ENCODE measurements at places on chromosomes 4 and X.

DNA sequence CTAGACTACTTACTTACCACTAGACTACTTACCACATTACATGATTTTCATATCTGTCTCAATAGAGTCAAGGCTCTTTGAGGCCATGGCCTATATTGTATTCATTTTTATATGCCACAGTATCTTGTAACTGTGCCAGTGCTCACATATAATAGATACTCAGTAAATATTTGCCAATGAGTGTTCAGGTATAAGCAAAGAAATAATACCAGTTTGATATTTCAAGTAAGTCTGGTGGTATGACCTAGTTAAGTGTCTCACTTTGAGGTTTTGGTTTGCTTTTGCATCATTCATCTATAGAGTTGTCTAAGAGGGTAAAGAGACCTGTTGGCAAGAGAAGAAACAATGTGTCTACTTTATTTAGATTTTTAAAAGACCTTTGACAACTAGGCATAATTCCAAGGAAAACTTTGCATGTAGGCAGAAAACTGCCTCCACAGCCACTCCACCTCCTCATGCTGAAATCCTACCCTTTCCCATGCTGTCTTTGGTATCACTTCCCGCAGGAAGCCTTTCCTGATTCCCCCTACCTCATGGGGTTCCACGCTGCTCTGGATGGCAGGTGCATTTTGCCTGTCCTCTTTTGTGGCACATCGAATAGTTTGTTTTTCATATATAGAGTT is 91.3 kb upstream of the KLHL13 start:
- DNase-seq, result no peak

DNA sequence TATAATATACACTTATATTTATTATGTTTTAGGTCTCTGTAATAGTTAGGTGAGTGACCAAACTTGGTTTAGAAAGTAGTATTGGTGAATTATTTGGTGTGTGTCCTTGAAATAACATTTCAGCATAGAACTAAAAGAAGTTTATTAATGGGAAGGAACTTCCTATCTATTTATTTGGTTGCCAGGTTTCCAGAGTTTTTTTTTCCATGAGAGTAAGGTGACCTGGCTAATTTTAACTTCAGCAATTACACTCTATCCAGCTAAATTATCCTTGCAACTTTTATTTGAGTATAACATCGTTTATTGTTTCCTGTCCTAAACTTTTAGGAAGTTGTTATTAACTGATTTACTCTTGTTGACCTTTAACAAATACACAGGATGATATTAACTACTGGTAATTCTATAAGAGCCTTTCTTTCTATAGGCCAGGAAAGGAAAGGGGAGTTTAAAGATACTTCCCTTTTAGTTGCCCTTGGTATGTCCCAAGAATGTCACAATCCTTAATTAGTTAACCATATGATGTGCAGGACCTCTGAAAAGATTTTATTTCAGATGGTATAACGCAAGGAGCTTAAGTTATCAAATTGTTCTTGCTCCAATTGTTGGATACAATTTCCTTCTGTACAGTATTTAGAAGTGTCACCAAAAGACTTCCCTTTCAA is 18.9 kb downstream of the PRDM8 start:
- no peak for DNase-seq

GRCh38 chr4:148311526-148311925 is 130.7 kb downstream of the NR3C2 start:
- DNase-seq, result no peak

- DNase-seq, result no peak
These were observed 18.0 kb downstream of the CRMP1 start for GRCh38 chr4:5874811-5875449.

- DNase-seq, result peak; percentile 75
These were observed at the start of gene HUWE1 for GRCh38 chrX:53686151-53686885. Gene HUWE1, minus strand, starts transcription at chrX:53686719. Its CDS starts 32,612 bp downstream, at chrX:53654107.

- no peak for DNase-seq
These were observed 6.0 kb downstream of the HPSE start for GRCh38 chr4:83328521-83329187.

DNA sequence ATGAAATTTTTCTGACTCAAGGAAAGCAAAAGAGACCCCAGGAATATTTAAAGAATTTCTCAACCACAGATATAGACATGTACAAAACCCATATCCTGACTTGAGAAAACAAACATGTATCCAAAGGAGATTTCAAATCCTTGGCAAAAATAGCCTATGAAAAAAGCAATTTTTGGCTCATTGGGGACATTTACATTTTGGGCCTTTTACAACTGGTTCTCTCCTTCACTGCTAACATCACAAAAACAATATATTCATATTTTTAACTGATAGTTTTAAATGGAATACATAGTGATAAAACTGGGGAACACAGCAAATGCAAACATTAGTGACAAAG is 65.0 kb downstream of the SH3RF1 start:
- no peak for DNase-seq

GRCh38 chr4:76194325-76194724 is 19.3 kb downstream of the SCARB2 start:
- no peak for DNase-seq

DNA sequence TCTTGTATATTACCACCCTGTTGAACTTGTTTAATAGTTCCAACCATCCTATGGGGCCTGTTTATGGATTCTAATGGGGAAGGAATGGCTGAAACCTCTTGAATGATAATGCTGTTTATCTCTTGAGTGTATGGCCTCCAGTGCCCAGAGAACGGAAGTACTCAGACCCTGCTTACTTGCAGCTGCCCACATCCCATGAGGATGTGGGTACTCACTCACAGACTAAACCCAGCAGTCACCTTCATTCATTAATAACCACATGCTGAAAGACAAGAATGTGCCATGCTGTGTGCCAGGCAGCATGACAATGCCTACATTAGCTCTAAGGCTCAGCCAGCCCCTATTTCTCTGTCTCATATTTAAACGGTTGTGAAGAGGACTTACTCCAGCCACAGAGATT is 5.9 kb upstream of the ARMCX5 start:
- no peak for DNase-seq

GRCh38 chrX:40278340-40279090 is 180.8 kb upstream of the BCOR start:
- peak; percentile 8 for DNase-seq

DNA sequence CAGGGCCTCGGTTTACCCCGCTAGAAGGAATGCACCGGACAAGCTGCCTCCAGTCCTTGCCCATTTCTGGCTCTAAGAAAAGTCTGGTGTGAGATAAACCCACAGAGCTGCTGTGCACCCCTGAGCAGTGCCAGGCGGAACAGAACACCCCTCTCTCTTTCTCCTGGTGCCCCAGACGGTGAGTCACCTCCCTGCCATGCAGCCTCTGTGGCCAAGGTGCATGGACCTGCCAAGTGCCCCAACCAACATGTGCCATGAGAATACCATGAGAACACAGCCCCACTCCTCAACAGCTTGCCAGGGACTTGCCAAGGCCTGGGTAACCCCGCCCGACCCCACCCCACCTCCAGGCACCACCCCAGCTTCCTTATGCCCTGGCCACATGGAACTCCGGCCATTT is 47.7 kb upstream of the MAN2B2 start:
- DNase-seq, result no peak

GRCh38 chr4:157246964-157247363 is 26.4 kb downstream of the GRIA2 start:
- DNase-seq, result no peak

GRCh38 chr4:94931626-94932025 is 173.9 kb downstream of the BMPR1B start:
- DNase-seq, result no peak

- DNase-seq, result no peak
These were observed 575.6 kb upstream of the PITX2 start for GRCh38 chr4:111198446-111198845.

- no peak for DNase-seq
These were observed 1.3 kb upstream of the OTUD5 start for GRCh38 chrX:48958635-48959094.

- no peak for DNase-seq
These were observed 718.5 kb downstream of the SMARCA1 start for GRCh38 chrX:128804828-128805227.

GRCh38 chr4:145820407-145820806 is 118.2 kb downstream of the ZNF827 start:
- no peak for DNase-seq

DNA sequence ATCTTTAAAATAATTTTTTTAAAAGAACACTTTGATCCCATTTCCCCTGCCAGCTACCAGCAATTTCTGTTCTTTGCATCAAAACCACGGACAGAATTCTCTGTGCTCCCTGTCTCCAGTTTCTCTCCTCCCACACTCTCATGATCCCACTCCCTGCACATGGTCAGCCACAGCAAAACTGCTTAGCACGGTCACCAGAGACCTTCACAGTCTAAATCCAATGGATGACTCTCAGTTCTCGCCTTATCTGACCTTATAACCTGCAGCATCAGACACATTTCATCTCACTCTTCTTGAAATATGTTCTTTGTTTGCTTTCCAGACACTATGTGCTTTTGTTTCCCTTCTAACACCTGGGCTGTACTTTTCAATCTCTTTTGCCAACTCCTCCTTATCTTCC is 131.5 kb downstream of the NR3C2 start:
- no peak for DNase-seq

GRCh38 chr4:140012688-140013486 is 141.1 kb downstream of the MAML3 start:
- DNase-seq, result peak; percentile 28

DNA sequence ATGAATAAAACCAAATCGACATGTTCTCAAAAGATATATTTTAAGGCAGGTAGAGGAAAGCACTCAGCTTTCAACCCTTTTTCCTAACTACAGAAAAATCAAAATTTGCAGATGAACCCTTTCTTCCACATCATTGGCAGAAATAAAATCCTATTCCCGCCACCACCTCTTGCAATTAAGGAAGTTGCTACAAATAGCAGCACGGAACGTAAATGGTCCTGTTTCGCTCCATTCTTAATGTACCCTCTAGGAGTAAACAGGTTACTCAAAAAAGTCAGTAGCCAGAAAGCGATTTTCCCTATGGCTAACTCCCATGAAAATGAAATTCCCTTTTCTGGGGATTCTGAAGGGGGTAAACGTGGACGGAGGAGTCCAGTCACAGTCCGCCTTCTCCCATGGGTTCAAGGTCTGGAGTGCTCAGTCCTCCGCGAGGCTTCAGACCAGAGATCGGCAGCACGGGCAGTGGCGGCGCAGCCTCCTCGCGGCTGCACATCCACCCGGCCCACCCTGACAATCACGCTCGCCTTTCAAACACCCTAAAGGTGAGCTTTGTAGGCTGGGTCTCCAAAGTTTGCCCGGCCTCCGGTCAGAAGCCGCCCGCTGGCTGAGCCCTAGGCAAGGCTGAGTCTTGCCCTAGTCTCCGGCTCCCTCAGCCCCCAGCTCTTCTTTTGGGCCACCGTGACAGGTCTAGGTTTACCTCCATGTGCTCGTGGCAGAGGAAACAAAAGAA is 1.8 kb downstream of the ATP11C start:
- no peak for DNase-seq

DNA sequence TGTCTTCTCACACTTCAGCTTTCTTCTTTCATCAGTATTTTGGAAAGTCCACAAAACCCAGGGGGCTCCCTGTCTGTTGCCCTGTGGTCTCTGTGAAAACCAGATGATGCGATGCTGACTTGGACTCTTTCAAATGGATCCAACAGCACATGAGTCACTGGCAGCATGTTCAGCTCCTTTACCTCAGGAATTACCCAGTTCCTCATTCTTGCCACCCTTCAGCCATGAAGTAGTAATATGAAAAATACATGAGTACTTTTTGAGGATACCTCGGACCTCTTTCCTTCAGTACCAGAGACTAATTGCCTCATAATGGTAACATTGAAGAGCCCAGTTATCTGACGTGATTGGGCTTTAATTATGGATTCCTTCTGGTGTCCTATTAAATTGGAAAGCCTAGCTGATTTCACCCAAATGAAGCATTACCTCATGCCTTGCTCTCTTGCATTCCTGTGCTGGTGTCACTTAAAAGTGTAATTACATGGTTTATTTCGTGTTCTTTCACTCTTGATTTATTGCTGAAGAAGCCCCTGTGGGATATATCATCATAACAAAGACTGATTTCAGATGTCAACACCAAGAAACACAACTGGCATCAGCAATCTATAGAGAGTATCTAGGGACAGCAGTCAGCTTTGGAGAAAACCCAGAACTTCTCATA is 63.4 kb downstream of the NFKB1 start:
- no peak for DNase-seq

DNA sequence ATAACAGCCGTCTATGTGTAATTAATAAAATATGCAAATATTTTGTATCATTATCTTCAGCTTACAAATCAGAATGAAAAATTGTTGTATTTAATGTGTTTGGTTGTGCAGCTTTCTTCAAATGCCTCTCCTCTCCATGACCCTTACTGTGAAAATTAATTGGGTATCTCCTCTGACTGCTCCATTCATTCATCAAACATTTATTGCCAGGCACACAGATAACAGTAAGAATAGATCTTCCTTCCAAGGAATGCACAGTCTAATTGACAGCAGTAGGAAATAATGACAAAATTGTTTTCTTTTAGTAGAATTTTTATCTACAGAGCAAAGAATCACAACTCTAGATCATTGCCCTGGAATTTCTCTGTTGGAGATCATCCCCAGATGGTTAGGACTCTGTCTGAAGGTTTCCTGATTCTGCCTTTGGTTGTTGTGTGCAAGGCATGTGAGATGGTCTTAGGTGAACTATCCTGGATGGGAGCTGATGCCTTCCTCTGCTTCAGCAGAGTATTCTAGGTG is 395.0 kb upstream of the FAT1 start:
- DNase-seq, result no peak

DNA sequence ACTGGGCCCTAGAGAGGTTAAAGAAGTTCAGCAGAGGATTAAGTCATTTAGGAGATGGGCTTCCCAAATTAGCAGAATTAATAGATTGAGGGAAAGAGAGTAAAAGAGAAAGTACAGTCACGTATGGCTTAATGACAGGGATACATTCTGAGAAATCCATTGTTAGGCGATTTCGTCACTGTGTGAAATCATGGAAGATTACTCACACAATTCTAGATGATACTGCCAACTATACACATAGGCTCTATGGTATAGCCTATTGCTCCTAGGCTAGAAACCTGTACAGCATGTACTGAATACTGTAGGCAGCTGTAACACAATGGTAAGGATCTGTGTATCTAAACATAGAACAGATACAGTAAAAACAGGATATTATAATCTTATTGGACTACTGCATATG is 180.6 kb downstream of the RNF150 start:
- DNase-seq, result no peak

DNA sequence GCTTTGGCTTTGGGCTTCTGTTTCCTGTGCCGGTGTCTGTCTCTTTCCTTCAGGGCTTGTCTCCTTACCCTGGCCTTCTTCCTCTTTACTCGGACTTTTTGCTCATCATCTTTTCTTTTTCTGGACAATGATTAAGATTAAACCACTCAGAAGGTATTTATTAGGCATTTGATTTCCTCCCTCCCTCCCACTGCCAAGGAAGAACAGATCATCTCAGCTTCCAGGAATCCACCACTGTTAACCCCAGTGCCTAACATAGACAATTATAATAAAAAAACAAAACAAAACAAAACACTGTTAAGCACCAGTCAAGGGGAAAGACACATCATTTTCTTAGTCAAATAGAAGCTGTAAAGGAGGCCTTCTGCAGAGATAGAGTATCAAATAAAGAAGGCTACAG is 16.6 kb downstream of the PGRMC1 start:
- no peak for DNase-seq

GRCh38 chrX:14946606-14947155 is 73.5 kb downstream of the MOSPD2 start:
- no peak for DNase-seq

All from stimulated activated CD4-positive, alpha-beta T cell treated with anti-CD3 and anti-CD28 coated beads, TNF-alpha, amount 100 ng/mL, for 1 hour (primary cell).